Activated CD4-positive, alpha-beta T cell treated with anti-CD3 and anti-CD28 coated beads, Interleukin-2, amount 10 ng/mL, durations not matched to agents 7 days and 5 days (primary cell): ENCODE measurements at places on chromosomes 12 and 14. TPM values are rescaled to one million over a fixed set of nuclear protein-coding genes. Genes with fewer than 3 reads are reported as not detected.
A peak's percentile ranks its signal among the peaks of the same experiment; 100 is the strongest.

Gene TMEM179
- not detected for total RNA-seq

Gene ESPL1
- 107 TPM for total RNA-seq

Gene HCFC2
- 15.4 TPM for total RNA-seq

Gene PRPH
- not detected for total RNA-seq

GRCh38 chr12:107539196-107539939 is 146.2 kb upstream of the PWP1 start:
- DNase-seq: no peak

DNA sequence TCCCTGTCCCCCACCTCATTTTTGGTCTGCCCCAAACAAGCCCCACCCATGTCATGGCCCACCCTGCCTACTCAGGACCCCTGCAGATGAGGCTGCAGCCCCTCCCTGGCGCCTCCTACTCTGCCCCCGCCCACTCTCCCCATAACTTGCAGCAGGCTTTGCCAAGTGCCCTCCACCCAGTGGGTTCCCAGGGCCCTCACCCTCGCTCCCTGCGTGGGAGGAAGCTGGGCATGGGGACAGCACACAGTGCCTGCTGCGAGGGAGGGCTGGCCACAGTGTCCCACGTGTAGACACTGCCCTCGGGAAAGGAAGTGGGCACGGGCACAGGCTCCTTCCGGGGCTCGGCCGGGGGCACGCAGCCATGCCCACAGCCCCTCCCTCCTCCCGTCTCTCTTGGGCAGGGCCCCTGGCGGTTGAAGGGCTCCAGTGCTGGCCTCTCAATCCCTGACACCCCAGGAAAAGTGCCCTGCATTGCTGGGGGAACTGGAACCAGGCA is 9.4 kb downstream of the AKT1 start:
- DNase-seq: no peak

- DNase-seq: no peak
Measured at GRCh38 chr12:80377140-80377794, 66.8 kb upstream of the PTPRQ start.

- no peak for DNase-seq
Measured at GRCh38 chr12:89663577-89664357, 44.9 kb downstream of the ATP2B1 start.

GRCh38 chr12:14614704-14615121 is 47.0 kb upstream of the PLBD1 start:
- DNase-seq: no peak

DNA sequence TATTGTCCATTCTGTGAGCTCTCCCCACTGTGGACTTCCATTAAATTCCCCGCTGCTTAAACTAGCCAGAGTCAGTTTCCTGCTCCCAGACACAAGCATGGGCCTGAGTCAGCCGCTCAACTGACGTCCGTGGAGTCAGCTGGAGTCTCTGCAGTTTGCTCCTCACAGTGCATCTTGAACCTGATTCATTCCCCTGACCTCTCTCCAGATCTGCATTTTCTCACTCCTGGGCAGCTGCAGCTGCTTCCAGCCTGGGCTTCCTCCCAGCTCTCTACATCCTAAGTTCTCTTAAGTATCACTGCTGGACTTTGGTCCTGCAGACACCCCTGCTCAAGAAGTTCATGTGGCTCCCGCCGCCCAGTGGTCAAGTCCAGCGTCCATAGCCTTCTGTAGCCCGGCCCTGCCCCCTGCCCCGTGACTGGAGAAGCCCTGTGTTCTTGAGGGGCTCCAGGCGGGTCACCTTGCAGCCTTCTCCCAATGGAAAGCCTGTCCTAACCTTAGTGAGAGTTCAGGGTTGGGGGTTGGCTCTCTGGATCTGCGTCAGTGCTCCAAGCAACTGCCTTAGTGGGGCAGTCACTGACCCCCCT is 20.0 kb downstream of the NFKBIA start:
- DNase-seq: no peak

DNA sequence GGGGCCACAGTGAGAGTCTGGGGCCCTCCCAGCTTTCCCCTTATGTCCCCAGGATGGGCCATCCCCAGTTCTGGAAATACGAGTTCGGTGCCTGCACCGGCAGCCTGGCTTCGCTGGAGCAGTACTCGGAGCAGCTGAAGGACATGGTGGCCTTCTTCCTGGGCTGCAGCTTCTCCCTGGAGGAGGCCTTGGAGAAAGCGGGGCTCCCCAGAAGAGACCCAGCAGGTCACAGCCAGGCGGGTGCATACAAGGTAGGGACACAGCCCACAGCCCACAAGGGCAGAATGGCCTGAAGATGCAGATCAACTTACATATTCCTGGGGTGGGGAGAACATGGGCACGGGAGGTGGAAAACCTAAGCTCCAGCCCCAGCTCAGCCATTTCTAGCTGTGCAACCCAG is 56.1 kb downstream of the DGLUCY start:
- DNase-seq: no peak

GRCh38 chr14:53375599-53375998 is 222.5 kb upstream of the DDHD1 start:
- DNase-seq: no peak

GRCh38 chr14:20546877-20547276 is 14.0 kb downstream of the RNASE9 start:
- no peak for DNase-seq

- peak; percentile 16 for DNase-seq
Measured at GRCh38 chr14:95452176-95452892, 64.1 kb downstream of the SYNE3 start.
